ENCODE measurements at places on chromosomes 2 and 18. TPM values are rescaled to one million over a fixed set of nuclear protein-coding genes. Genes with fewer than 3 reads are reported as not detected.

The MDH1B gene
- not detected for total RNA-seq

The DCC gene
- not detected for total RNA-seq

The FBXO15 gene
- not detected for total RNA-seq

The ABCB11 gene
- 0.44 TPM for total RNA-seq

The CCDC195 gene
- total RNA-seq, result not detected

The C2orf80 gene
- not detected for total RNA-seq

The DQX1 gene
- 0.69 TPM for total RNA-seq

The GALNT3 gene
- total RNA-seq, result 0.85 TPM

The RAX gene
- not detected for total RNA-seq

The XIRP2 gene
- 0.66 TPM for total RNA-seq

The PLCD4 gene
- 3.1 TPM for total RNA-seq

The RFX8 gene
- 1.00 TPM for total RNA-seq

The SNED1 gene
- total RNA-seq, result 22.1 TPM

The FAM98A gene
- 97.1 TPM for total RNA-seq

The ASIC4 gene
- total RNA-seq, result not detected

The GPR17 gene
- not detected for total RNA-seq

The GKN2 gene
- not detected for total RNA-seq

The OTOS gene
- total RNA-seq, result not detected

The ANKRD36B gene
- total RNA-seq, result 47.0 TPM

The RTP5 gene
- total RNA-seq, result not detected

The LIMS2 gene
- total RNA-seq, result 48.3 TPM

The DCDC2C gene
- not detected for total RNA-seq

The OXER1 gene
- not detected for total RNA-seq

The GYPC gene
- total RNA-seq, result 13.3 TPM

All from endothelial cell of umbilical vein (primary cell).